ENCODE measurements at places on chromosomes 4 and X.
A peak's percentile ranks its signal among the peaks of the same experiment; 100 is the strongest.

DNA sequence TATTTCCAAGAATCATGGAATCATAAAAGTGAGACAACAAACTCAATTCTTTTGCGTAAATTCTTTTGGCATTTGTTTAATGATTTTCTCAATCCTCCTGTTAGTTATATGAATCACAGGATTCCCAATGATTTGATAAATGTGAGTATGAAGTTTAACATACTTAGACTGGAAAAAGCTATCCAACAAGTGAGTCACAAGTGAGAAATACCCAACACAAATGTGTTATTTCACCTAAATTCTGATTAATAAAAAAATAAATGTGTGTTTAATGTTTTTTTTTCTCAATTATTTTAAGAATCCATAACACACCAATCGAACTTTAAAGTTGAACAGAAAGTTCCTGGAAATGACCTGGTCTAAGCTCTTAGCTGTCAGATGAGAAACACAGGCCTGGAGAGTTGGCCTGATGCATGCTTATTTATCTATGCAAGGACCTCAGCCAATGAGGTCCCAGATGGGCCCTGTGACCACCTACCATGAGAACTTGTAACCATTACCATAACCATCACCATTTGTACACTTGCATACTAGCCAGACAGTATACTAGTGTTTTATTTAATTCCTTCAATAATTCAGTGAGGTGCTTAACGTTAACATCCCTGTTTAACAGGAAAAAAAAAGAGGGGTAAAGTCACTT lies 386.7 kb downstream of the SPRY1 start:
- DNase-seq, result no peak

DNA sequence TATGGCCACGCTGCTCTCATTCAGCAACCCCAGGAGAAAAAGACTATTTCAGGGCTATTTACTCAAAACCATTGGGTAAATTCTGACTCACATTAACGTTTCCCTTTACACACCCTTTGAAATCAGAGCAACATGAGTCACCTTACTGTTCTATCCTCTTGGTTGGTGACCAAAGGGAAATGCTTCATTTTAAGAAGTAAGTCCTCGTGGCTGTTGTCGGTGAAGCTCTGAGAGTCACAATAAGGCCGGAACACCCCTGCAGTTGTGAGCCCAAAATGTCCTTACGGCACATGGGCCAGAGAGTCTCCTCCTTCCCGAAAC lies 56.3 kb upstream of the SPRY1 start:
- no peak for DNase-seq

DNA sequence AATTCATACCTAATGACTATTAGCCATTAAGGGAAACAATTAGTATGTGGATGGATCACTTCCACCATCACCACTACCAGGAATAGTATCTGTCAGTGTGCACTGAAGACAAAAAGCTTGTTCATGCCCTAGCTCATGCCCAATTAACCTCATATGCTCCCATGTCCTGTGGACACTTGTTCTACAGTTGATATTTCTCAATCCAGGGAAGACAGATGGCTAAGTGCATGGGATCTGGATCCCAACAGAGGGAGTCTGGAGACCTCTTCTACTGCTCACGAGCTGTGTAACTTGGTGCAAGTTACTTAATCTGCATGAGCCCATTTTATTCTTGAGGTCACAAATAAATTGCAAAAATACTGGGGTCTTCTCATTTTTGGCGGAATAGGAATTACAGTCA lies 23.7 kb downstream of the AMOT start:
- no peak for DNase-seq

DNA sequence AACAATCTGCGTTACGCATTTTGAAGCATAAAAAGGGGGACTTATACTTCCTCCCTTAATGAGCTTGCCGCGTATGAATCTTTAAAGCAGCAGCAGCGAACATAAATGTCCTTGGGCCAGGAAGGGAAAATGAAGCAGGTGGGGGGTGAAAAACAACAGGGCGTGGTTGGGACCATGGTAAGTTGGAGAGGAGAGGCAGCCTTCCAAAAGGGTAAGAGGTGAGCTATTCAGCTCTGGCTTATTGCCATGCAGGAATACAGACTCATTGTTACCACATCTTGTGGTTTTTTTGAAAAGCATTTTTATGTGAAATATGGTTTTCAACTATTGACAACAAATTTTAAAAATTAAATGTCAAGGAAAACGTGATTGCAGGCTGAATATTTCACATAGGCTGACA lies 710.7 kb upstream of the FAM241A start:
- no peak for DNase-seq

DNA sequence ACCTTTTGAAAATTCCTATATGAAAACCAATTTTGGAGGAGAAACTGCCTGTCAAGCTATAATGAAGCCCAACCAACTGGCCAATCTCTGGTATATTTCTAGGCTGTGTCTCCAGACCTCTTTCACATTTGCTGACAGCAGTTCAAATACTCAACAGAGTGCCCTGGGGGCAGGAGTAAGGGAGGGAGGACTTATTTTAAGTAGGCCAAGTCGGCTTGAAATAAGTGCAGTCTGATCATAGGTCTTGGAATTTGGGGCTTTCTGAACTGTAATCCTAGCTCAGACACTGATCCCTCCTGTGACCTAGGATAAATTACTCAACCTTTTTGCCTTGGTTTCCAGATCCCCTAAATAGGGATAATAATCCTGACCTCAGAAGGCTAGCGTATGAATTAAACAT lies 59.4 kb upstream of the SLC7A11 start:
- DNase-seq, result no peak

DNA sequence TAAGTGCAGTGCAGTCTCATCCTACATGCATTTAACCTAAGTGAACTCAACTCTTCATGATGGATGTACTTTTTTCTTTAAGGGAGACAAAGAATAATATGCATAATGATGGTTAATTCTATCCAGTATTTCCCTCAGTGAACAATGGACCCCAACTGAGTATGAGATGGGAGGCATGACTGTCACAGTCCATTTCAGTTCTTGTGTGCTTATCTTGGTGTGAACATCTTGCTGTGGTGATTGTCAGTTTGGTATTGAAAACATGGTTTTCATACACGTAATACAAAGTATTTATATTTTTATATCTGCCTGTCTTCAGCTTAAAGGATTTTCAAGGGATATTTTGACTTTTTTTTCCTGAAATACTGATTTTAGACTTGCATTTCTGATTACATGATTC lies 72.0 kb upstream of the NDUFC1 start:
- DNase-seq, result no peak

DNA sequence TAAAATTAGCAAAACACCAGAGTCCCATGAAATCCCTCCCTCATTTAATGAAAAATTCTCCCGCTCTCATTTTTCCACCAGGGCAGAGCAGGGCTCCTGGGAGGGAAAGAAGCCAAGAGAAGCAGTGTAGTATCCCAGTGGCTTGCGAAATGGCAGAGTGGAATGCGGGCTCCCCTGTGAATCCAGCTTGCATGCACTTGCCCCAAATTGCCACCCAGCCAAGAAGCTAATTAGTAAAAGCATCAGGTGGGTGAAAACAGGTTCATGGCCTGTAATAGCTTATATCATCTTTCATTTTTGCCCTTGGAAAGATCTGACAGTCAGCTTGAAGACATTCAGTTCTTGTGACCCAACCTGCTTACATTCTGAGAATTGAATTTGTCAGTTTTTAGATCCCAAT lies 10.1 kb downstream of the AMOT start:
- no peak for DNase-seq

DNA sequence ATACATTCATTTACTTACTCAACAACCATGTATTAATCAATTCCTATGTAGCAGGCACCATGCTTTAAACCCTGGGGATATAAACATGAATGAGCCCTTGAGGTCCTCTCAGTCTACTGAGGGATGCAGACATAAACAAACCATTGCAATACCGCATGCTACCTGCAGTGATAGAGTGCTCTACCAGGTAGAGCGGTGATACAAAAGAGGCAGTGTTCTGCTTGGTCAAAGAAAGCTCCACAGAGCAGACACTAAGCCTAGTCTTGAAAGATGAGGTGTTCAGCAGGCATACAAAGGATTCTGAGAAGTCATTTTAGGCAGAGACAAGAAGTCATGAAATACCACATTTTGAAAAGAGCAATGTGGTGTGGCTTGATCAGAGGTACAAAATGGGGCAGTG lies 26.9 kb upstream of the AMOT start:
- no peak for DNase-seq

GRCh38 chr4:172649143-172649542 lies 519.5 kb upstream of the GALNT7 start:
- no peak for DNase-seq

- no peak for DNase-seq
These were observed 971.6 kb upstream of the INTU start for GRCh38 chr4:126661194-126661593.

- DNase-seq, result no peak
These were observed 66.8 kb downstream of the RTL9 start for GRCh38 chrX:110425222-110426154.

DNA sequence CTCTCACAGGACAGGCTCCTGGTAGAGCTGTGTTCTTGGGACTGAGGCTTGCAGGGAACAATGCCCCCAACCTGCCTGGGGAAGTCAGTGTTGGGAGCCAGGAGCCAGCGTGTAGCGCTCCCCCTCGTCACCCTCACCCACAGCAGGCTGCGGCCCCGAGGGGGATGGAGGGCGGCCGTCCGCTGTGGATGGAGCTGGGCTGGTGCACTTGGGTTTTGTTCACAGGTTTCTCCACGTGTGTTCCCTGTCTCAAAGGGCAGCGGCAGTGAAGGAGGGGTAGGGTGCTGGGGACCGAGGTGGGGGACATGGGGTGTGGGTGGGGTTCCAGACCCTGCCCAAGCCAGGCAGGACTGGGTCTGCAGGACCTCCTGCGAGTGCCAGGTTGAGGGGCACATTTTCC lies 69.1 kb downstream of the RGS12 start:
- peak; percentile 38 for DNase-seq

GRCh38 chr4:184957446-184958115 lies 60.7 kb upstream of the HELT start:
- no peak for DNase-seq

GRCh38 chrX:103531002-103531401 lies 11.7 kb upstream of the RAB40A start:
- DNase-seq, result no peak

DNA sequence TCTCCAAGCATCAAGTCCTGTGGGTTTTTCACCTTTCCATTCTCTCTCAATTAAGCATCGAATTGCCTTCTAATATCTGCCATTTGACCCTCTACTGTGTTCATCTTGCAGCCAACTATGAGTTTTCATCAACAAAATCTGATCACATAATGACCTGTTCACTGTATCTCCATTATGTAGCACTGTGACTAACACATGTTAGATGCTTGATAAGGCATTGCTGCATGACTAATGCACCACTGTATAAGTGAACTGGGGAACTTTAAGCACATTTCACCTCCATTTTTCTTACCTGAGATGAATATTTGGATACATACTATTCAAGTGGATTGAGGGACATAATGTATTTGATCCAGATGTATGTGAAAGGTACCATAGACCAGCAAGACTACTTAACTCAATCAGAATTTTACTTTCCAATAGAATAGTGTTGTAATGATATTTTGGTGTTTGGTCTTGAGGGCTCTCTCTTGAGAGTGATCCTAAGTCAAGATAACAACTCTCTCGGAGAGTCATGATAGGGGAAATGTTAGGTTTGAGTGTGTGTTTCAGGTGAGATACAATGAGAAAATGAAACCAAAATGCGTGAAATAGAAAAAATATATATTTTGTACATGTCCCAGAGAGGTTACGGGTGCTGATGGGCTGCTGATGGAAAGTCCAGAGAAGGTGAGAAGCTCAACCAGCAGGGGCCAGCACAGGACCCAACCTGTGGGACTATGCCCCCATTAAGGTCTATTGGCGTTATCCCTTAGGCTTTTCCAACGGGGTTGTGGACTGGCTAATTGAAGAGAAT lies 60.2 kb upstream of the HS3ST1 start:
- DNase-seq, result no peak

GRCh38 chr4:40369437-40370274 lies 34.5 kb downstream of the CHRNA9 start:
- DNase-seq, result no peak

DNA sequence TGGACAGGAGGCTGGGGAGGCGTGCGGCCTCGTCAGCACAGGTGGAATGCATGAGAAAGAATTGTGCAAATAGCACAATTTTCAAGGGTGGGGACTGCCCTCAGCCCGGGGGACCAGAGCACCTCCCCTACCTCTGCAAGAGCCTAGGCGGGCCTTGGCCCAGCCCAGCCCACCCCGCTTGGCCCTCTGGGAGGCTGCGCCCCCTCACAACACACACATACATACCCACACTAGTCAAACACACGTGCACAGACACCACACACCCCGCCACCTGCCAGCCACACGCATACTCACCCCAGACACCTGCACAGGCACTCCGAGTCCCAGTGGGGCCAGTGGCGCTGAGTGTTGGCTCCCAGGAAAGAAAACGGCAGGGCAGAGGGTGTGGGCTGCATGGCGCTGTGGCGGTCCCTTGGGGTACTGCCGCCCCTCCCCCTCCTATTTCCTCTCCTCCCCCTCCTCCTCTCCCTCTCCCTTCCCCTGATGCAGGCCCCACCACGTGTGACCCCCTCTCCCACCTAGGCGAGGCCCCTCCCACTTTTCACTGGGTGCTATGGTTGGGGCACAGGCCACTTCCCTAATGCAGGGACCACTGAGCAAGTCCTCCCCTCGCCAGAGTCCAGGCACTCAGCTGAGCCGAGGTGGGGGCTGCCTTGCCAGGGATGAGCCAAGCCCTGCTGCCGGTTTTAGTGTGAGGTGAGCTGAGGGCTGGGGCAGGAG lies 84.5 kb downstream of the FAM53A start:
- no peak for DNase-seq

GRCh38 chr4:72564184-72564583 lies 4.8 kb downstream of the ADAMTS3 start:
- DNase-seq, result no peak

GRCh38 chr4:128853741-128854140 lies 44.2 kb downstream of the JADE1 start:
- no peak for DNase-seq

DNA sequence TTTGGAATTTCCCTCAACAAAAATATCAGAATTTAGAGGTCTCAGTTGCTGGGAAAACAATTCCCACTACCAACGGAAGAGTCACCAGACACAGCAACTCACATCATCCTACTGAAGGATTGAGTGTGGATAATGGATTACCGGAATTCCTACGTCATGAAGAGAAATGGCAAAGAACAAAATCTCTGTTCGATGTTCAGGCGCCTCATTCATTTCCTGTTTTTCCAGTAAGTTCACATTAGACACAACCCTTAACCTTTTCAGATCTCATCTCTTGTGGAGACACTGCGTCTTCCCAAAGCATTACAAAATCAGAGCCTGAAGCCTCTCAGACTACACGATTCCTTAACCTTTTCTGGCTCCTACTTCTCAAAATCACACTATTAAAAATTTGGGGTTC lies 58.5 kb upstream of the CPEB2 start:
- DNase-seq, result no peak
